ENCODE measurements at places on chromosomes 1 and 21.

- no peak for DNase-seq
These were observed 135.8 kb upstream of the PBX1 start for GRCh38 chr1:164423136-164423535.

DNA sequence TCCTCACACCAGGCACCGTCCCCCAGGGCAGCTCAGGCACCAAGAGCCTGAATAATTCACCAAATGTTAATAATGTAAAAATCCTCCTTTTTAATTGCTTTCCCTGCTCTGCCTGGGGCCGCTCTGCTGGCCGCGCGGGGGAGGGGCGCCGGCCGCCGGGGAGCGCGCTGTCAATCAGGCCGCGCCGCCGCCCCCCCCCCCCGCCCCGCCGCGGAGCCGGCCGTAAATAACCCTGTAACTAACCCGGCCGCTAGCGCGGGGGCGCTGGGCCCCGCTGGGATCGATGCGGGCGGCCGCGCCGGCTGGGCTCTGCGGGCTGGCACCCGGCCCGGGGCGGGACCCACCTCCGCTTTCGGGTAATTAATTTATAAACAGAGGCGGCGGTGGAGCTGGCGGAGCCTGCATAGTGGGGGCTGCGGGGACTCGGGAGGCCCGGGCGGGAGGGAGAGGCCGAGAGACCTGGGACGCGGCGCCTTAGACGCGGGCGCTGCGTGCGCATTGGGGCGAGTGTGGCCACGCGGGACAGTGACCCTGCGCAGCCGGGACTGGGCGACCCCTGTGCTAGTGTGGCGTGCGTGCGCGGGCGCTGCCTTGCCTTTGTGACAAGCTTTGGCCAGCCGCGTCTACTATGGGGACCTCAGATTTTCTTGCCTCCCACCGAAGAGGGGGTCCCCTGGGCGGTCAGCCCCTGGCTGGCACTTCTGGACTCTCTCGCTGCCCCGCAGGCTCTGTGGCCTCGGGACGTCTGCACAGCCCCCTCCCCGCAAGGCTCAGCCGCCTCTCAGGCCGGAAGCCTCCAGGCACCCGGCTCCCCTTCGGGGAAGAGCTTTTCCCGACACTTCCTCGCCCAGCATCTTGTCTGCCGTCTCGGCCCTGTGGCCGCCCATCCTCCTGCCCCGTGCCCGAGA lies 16.6 kb downstream of the SAMD11 start:
- peak; percentile 71 for DNase-seq

DNA sequence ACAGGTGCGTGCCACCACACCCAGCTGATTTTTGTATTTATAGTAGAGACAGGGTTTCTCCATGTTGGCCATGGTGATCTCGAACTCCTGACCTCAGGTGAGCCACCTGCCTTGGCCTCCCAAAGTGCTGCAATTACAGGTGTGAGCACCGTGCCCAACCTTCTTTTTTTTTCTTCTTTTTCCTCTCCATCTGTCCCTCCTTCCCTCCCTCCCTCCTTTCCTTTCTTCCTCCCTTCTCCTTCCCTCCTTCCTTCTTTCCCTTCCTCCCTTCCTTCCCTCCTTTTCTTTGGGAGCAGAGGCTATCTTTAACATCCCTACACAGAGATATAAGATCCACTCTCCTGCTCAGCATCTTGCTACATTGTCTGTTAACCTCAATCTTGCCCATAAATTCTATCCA lies 24.4 kb upstream of the FAM89A start:
- DNase-seq, result no peak

GRCh38 chr1:107570768-107571167 lies 394.2 kb downstream of the VAV3 start:
- DNase-seq, result no peak

- DNase-seq, result no peak
These were observed 41.5 kb upstream of the SGIP1 start for GRCh38 chr1:66492424-66492823.

GRCh38 chr1:59631561-59632255 lies 183.0 kb upstream of the HOOK1 start:
- peak; percentile 14 for DNase-seq

GRCh38 chr1:93738926-93739325 lies 57.3 kb upstream of the BCAR3 start:
- DNase-seq, result no peak

- DNase-seq, result no peak
These were observed 97.4 kb upstream of the KRTAP19-8 start for GRCh38 chr21:31135531-31136184.

DNA sequence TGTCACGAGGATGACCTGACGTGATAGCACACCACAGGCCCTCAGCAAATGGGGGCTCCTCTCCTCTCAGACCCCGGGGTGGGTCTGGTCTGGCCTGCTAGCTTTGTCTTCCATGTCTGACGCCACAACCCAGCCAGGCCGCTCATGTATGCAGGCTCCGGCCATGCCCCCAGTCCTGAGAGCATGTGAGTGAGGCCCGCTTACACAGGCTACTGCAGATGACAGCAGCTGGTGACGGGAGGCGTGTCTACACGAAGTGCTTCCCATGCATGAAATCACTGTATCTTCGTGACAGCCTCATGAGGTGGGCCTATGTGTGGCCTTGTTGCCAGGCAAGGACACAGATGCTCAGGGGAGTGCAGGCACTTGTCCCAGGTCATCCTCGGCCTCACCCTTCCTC lies 16.4 kb downstream of the WNT4 start:
- no peak for DNase-seq

DNA sequence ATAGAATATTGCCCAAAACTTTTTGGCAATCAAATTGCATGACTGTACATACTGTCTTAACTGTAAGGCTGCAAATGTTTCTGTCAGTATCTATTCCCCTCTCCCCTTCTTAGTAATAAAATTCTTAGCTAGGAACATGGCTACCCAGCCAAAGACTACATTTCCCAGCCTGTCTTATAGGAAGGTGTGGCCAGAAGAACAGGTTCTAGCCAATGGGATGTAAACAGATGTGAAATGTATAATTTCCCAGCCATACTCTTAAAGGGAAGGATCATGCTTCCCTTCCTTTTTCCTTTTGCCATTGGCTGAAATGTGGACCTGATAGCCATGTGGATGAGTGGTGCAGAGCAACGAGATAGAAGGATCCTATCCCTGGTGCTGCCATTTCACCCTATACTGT lies 7.0 kb upstream of the HIVEP3 start:
- DNase-seq, result peak; percentile 18

GRCh38 chr1:12472798-12473551 lies 145.0 kb downstream of the DHRS3 start:
- no peak for DNase-seq

DNA sequence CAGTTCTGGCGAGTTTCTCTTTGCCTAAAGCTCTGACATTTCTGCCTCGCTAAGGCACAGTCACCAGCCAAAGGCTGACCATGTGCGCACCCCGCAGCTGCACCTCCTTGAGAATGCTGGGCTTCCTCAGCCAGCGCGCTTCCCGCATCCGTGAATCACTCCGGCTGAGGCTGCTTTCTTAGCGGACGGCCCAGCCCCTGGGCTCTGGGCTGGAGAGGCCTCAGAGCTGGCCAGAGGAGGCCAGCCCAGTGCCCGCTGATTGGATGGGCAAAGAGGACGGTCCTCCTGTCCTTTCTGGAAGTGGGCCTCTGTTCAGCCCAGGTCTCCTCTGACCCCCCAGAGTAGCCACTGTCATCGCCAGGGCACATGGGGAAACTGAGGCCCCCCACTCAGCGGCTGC lies 56.1 kb downstream of the PRDM16 start:
- no peak for DNase-seq

GRCh38 chr21:25967181-25967900 lies 203.2 kb downstream of the APP start:
- DNase-seq, result peak; percentile 39

GRCh38 chr1:2438038-2438437 lies 25.7 kb upstream of the PEX10 start:
- no peak for DNase-seq

- DNase-seq, result no peak
These were observed 62.3 kb upstream of the COL24A1 start for GRCh38 chr1:86218859-86219258.

DNA sequence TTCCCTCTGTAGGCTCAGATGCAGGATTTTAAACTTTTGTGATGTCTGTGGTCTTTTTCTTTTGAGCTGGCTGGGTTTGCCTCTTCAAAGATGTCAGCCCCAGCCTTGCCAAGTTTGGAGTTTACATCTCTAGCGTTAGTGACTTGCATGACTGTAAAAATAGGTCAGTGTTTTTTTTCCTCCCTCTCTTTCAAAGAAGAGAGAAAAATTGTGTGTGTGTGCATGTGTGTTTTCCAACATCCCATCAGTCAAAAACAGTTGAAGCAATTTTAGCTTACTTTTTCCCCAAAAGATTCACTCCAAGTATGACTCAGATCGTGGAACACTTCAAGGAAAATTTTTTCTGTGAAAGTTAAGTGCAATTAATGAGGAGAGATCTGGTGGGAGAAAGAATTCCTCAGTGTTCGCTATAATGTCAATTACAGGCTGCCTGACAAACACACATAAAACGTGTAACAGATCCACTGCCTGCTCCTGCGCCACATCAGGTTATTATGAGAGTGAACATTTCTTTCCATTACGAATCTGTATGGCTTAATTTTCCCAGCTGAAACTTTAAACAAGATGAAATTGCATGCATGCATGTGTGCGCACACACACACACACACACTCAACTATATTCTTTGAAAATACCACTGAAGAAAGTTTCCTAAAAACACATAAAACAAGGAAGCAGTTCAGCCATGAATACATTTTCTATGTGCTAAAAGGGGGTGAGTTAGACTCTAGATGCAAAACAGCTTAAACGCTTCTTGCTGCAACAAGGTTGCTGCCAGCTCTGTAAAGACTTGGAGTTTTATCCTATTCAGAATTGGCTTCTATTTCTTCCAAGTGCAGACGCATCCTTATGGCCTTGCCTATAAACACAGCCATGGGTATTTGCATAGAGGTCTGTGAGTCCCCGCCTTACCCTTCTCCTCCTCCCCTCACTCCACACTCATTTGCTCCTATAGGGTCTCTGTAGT lies 55.5 kb downstream of the TLR5 start:
- DNase-seq, result no peak

DNA sequence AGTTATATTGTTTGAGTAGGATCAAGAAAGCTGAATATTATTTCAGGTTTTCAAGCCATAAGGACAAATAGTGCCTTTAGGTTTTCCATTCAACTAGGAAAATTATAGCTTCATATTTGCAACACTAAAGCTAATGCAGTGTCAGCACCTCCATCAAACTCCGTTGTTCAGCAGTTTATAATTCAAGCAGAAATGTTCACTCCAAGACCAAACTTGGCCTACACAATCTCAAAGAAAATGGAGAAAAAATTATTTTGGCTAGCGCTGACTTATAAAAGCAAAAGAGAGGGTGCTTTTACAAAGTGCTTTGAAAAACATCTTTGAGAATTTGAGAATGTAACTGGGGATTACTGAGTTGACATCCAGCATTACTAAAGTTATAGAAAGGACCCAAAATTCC lies 1.4 kb downstream of the SPAG17 start:
- no peak for DNase-seq

GRCh38 chr1:164033782-164034181 lies 525.2 kb upstream of the PBX1 start:
- DNase-seq, result no peak

DNA sequence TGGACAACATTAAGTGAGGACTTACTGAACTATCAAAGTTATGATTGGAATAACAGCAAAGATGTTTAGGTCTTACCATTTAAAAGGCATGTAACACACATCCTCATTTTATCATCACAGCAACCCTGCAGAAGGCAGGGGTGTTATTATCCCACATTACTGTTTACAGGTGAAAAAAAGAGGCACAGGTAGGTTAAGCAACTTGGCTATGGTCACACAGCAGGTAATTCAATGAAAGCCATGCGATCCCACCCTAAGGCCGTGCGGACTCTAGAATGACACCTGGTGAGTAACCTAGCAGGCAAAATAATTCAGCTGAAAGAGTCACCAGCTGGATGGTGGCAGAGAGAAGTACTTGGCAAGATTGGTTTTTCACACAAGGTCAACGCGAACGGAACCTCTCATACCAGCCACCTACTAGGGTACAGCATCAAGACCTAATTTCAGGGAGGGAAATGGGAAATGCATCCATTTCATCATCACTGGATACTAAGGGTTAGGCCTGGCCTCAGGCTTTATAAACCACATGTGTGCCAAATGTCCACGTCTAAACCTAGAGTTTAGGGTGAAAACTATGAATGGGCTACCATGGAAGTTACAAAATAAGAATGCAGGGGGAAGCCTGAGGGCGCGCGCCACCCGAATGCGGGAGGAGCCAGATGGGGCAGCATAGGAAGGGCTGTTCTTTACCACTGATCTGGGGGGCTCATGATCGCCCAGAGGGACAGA lies 85.3 kb downstream of the SLC66A1 start:
- DNase-seq, result no peak

DNA sequence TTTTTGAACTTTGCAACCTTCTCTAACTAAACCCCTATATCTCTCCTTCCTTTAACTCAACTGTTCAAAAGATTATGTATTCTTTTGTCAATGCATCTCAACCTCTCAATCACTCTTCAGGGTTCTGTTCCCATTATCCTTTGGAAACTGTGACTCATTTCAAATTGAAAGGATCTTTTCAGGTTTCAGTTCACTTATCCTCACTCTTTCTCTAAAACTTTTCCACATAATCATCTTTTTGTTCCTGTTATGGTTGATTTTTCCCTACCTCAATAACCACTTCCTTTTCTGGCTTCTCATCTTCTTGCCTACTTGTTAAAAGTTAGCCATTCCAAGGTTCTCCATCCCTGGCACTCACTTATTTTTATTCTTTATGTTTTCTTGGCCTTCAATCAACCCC lies 56.2 kb upstream of the NUF2 start:
- DNase-seq, result no peak

GRCh38 chr21:38310646-38311485 lies 54.1 kb downstream of the KCNJ15 start:
- peak; percentile 78 for DNase-seq

DNA sequence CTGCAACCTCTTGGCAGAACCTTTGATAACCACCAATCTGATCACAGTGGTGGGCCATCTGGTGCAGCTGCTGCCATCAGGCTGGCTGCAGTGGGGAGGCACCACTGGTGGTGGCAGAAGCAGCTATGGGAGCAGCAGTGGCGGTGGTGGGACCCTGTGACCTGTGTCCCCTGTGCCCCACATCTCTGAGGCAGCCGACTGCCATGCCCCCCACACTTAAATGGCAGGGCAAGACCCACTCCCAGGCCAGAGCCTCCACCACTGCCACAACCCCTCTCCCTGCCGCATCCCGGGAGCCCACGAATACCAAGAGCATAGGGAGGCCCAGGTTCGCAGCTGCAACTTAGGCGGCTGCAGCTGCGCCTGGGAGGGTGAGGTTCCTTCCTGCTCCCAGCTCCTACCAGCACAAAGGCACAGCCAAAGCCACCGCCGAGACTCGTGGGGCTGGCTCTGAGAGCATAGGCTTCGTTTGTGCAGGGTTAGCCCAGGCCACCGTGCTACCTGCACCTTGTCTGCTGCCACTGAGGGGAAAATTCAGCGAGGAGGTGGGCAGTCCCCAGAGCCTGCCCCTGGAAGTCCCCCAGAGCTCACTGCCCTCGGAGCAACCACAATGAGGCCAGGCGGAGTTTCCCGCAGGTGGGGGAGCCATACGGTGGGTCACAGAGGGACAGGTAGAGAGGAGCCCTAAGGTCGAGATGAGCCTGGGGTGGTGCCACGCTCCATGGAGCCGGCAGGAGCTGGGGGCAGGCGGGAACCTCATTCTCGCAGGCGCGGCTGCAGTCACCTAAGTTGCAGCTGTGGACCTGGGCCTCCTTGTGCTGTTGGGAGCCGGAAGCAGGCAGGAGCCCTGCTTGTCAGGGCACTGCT lies 518.7 kb downstream of the RWDD3 start:
- no peak for DNase-seq
